ENCODE measurements at places on chromosomes 2 and 18. TPM values are rescaled to one million over a fixed set of nuclear protein-coding genes. Genes with fewer than 3 reads are reported as not detected.

Gene GKN2
- total RNA-seq, result not detected

Gene TCF23
- total RNA-seq, result not detected

Gene TMEM198
- total RNA-seq, result 2.7 TPM

Gene REG1A
- total RNA-seq, result not detected

Gene DUSP2
- 19.2 TPM for total RNA-seq

Gene SULT1C4
- total RNA-seq, result not detected

Gene KLHL29
- total RNA-seq, result 9.2 TPM

Gene FIGN
- total RNA-seq, result 1.3 TPM

Gene SKOR2
- total RNA-seq, result not detected

Gene C2orf66
- total RNA-seq, result not detected

Gene IL1F10
- not detected for total RNA-seq

Gene PSMA8
- total RNA-seq, result not detected
